ENCODE measurements at places on chromosomes 12 and 14. TPM values are rescaled to one million over a fixed set of nuclear protein-coding genes. Genes with fewer than 3 reads are reported as not detected.

Gene DPPA3
- total RNA-seq: not detected

Gene BHLHE41
- under 0.01 TPM for total RNA-seq

Gene AKAP3
- 1.3 TPM for total RNA-seq

Gene SLC25A21
- 0.87 TPM for total RNA-seq

Gene STYK1
- total RNA-seq: 8.1 TPM

Gene DCD
- not detected for total RNA-seq
